ENCODE measurements at places on chromosomes 4 and X. TPM values are rescaled to one million over a fixed set of nuclear protein-coding genes. Genes with fewer than 3 reads are reported as not detected.

SATL1 gene
- polyA plus RNA-seq: not detected

RAB28 gene
- 7.8 TPM for polyA plus RNA-seq

ASB11 gene
- polyA plus RNA-seq: 6.5 TPM

GAGE12H gene
- polyA plus RNA-seq: not detected

HSPA4L gene
- 0.36 TPM for polyA plus RNA-seq

DNA sequence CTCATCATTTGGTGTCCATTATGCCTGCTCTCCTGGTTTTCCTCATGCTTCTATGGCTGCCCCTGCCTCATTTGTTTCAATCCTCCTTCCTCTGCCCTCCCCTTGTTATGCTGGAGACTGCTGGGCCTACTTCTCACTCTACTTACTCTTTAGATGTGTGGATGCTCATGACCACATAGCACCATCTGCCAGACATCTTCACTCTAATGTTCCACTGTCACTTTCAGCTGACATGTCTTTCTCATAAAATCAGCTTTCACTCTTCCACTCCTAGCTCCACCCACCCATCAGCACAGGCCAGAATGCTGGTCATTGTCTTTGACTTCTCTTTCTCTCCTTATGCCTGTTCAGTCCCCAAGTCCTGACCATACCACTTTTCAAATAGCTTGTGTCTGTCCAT is 86.8 kb downstream of the REPS2 start:
- no peak for DNase-seq

DNA sequence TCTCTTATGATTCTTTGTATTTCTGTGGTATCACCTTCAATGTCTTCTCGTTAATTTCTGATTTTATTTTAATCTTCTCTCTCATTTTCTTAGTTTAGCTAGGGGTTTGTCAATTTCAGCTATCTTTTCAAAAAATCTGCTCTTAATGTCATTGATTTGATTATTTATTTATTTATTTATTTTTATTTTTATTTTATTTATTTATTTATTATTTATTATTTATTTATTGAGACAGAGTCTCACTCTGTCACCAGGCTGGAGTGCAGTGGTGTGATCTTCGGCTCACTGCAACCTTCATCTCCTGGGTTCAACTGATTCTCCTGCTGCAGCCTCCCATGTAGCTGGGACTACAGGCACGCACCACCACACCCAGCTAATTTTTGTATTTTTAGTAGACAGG is 194.1 kb downstream of the SCFD2 start:
- DNase-seq: no peak

GRCh38 chr4:26377328-26378311 is 56.8 kb downstream of the RBPJ start:
- DNase-seq: no peak

- DNase-seq: peak; percentile 71
Measured at GRCh38 chr4:8391972-8392371, 48.6 kb downstream of the ACOX3 start.

- DNase-seq: no peak
Measured at GRCh38 chr4:138406876-138407275, 164.7 kb upstream of the SLC7A11 start.

GRCh38 chr4:73777612-73778011 is 37.2 kb downstream of the CXCL8 start:
- no peak for DNase-seq

- DNase-seq: no peak
Measured at GRCh38 chr4:13533670-13534343, 10.5 kb downstream of the NKX3-2 start.

DNA sequence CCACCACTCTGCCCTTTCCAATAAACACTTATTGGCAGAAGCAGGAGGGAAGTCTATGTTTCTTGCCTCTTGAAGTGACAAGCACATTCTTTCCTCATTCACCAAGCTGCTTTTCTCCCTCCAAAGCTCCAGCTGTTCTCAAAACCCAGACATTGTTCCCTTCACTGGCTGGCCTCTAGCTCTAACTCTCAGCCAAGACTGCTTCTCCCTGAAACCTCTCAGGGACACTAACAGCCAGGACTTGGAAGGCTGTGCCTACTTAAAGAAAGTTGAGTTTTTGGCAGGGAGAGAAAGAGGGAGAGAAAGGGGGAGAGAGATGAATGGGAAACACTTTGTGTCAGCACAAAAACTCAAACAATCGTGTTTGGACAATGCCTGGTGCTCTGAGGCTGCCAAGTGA is 99.5 kb downstream of the COX18 start:
- DNase-seq: no peak

All from psoas muscle (tissue), 8 donors.